Effector memory CD4-positive, alpha-beta T cell (primary cell): ENCODE measurements at places on chromosomes 6 and 20.

DNA sequence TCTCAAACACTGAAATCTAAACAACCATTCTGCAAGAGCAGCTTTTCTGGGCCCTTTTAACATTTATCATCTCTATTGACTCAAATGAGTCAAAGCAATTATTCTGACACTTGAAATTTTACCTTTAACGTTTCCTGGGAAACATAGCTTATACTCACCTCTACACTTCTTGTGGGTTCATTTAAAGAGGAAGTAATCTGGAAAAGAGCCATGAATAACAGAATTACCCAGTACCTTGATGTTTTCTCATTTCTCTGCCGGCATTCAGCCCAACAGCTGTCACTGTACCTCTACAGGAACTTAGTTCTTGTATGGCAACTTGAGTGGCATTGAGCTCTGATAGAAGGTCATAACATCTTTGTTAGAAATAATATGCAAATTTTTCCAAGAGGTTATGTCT lies 272.2 kb downstream of the KCNQ5 start:
- DNase-seq = no peak

DNA sequence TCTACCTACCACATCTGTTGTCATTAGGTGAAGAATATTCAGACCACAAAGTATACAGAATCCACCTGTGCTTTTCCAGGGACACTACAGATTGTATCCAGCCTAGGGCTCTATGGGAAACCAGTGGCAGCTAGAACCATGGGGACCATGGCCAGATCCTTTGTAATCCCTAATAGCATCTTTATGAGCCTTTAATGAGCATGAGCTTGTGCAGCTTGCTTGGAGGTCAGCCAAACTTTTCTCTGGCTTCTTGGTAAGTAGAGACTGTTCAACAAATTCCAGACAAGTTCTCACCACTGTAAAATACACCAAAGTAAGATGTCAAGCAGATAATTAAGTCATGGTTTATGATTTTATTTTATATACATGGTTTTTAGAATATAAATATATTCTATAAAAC lies 301.6 kb upstream of the ADGRB3 start:
- DNase-seq = no peak

GRCh38 chr6:170057034-170057734 lies 233.7 kb downstream of the DLL1 start:
- no peak for DNase-seq

DNA sequence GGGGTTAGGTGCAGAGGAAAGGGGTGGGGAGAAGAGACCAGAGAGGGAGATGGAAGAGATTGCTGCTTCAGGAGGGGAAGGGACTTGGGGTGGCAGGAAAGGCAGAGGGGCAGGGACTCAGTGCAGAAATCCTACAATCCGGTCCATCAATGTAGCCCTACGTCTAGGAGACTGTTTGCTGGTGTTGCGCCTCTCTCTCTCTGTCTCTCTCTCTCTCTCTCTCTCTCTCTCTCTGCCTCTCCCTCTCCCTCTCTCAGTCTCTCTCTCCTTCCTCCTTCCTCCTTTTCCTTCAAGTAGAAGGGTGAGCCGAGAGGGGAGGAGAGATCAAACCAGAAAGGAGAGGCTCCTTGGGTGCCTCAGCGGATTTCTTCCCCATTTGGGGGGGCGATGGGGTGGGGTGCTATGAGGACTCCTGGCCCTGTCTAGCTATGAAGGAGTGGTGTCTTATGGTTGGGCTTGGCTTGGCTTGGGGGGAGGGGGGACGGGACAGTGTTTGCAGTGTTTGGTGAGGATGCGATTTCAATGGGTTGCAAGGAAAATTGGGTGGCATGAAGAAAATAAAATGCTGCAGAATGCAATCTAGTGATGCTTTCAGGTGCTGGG lies 181.2 kb downstream of the TBXT start:
- no peak for DNase-seq

GRCh38 chr6:11292091-11292490 lies 59.6 kb upstream of the NEDD9 start:
- DNase-seq = no peak

DNA sequence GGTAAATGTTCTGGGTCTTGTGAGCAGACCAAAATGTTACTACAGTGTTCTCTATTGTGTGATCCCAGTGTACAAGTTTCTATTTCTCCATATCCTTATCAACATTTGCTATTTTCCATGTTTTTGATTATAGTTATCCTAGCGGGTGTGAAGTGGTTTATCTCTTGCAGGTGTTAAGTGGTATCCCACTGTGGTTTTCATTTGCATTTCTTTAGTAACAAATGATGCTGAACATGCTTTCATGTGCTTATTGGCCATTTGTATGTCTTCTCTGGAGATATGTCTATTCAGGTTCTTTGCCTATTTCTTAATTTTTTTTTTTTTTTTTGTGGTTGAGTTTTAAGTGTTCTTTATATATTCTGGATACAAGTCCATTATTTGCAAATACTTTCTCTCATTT lies 35.5 kb downstream of the NSFL1C start:
- no peak for DNase-seq

- DNase-seq = no peak
Measured at GRCh38 chr6:41759106-41759904, 12.1 kb upstream of the PGC start.

- DNase-seq = no peak
Measured at GRCh38 chr20:53773792-53774401, 180.3 kb upstream of the ZNF217 start.

DNA sequence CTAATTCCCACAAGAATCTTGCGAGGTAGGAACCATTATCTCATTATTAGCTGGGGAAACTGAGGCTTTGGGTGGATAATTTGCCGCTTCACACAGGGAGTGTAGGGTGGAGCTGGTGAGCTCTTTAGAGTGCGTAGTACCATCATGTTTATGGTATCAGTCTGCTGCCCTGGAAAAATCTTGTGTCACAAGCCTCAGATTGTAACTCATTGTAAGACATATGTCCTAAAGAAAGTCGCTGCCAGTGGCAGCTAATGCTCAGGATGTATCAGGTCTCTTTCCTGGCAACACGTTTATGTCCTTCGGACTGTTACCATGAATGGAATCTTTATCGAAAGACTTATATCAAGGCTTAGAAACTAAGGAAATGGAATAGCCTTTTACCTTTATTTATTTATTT lies 1.9 kb downstream of the ZFAND3 start:
- no peak for DNase-seq

- no peak for DNase-seq
Measured at GRCh38 chr6:27176096-27176495, 71.4 kb upstream of the PRSS16 start.

DNA sequence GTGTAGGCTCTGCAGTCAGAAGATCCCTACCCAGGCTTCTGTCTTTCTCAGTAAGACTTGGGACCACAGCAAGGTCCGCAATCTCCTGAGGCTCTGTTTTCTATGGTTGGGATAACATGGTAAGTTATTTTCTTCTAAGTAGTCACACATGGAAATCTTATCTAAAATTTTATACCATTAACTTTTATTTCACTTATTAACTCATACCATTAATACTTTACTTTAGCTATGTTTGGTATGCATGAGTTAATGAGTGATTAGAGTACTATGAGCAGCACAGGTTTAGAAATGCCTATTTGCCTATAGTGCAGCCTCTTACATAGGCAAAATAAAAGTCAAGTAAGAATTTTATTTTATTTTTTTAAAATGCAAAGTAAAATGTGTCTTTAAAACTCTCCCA lies 27.2 kb downstream of the GINM1 start:
- no peak for DNase-seq

DNA sequence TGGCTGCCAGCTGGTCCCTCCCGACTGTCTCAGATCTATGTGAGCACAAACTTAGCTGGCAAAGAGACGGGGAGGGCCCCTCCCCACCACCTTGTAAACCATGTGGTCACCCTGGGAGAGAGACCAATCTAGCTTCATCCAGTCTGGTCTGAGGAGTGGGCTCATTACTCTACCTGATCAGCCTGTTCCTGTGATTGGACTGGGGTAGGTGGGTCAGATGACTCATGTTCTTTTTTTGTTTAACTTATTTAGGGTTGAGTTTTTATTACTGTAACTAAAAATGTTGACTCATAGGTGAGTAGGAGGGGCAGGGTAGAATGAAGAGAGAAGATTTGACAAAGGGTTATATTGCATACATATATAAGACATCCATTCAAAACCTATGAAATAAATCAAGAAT lies 4.7 kb downstream of the GSTA4 start:
- DNase-seq = no peak

DNA sequence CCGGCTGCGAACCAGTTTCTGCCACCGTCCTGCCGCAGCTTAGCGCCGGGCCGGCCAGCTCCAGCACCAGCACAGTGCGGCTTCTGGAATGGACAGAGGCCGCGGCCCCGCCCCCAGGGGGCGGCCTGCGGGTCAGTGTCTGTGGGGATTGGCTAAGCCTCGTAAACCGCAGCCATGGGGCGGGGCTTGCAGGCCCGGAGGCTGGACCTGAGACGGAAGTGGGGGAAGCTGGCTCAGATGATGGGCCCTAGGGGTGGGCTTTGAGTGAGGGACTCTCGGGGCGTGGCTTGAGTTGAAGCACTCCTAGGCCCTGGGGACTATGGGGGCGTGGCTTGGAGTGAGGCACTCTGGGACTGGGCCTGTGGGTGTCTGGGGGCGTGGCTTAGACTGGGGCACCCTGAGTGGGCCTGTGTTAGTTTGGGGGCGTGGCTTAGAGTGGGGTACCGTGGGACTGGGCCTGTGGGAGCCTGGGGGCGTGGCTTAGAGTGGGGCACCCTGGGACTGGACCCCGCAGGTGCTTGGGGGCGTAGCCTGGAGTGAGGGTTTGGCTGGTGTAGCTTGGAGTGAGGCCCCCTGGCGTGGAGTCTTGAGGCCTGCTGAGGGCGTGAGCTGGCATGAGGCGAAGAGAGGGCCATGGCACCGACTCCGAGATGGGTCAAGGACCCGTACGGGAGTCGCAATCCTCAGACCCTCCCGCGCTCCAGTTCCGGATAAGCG lies 6.6 kb downstream of the L3MBTL1 start:
- DNase-seq = peak; percentile 90

DNA sequence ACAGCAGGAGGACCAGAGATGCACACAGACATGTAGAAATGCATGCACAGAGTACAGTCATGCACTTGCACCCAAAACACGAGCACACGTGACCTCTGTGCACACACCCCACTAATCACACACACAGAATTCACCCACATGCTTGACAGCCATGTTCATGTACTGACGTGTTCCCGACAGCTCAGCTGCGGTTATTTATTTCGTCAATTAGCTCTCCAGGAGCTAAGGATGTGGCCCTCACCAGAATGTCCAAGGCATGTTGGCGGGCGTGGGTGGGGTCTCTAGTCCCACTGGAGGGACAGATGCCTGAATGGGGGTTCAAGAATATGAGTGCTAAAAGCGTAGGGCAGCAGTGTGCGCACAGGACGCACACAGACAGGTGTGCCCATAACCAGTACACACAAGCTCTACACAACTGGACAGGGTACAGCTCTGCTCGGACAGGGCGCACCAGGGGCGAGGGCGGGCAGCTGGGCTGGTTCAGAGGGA lies 571 bp upstream of the PRPF6 start:
- no peak for DNase-seq

DNA sequence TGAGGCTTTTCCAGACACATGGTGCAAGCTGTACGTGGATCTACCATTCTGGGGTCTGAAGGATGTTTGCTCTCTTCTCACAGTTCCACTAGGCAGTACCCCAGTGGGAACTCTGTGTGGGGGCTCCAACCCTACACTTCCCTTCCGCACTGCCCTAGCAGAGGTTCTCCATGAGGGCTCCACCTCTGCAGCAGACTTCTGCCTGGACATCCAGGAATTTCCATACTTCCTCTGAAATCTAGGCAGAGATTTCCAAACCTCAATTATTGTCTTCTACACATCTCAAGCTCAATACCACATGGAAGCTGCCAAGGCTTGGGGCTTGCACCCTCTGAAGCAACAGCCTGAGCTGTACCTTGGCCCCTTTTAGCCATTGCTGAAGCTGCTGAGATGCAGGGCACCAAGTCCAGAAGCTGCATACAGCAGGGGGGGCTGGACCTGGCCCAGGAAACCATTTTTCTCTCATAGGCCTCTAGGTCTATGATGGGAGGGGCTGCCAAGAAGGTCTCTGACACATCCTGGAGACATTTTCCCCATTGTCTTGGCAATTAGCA lies 11.6 kb downstream of the PDSS2 start:
- no peak for DNase-seq

- no peak for DNase-seq
Measured at GRCh38 chr6:124269733-124270132, 466.1 kb downstream of the NKAIN2 start.

GRCh38 chr20:20791664-20792568 lies 79.5 kb upstream of the RALGAPA2 start:
- no peak for DNase-seq

DNA sequence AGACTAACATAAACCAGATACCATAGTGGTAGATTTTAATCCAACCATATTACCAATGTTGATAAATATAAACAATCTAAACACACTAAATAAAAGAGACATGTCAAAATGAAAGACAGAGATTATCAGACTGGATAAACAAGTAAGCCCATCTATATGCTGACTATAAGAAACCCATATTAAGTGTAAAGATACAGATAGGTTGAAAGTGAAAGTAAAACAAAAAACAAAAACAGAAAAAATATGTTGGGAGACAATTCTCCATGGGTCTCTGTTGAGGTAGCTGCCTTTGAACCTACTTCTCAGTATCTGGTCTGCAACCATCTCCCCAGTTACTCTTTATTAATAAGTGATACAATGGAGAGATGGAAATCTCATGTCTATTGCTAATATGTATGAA lies 21.2 kb downstream of the REV3L start:
- no peak for DNase-seq

- DNase-seq = peak; percentile 78
Measured at GRCh38 chr6:35736253-35736894, 458 bp upstream of the ARMC12 start.

GRCh38 chr6:39362487-39362865 lies 40.0 kb upstream of the KCNK16 start:
- no peak for DNase-seq
